ENCODE measurements at places on chromosomes 3 and 15.
A peak's percentile ranks its signal among the peaks of the same experiment; 100 is the strongest.

DNA sequence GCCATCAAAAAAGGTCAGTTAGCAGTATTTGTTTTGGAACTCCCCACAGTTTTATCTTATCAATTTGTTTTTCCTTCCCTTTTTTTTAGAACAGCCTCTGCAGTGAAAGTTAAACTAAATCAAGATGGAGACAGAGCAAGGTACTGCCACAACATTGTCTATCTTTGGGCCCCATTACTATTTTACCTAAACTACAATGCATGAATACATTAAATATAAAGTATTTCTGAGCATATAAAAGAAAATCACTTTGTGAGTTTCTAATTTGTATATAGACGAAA, 139.5 kb downstream of the MEIS2 start:
- peak; percentile 2 for DNase-seq

DNA sequence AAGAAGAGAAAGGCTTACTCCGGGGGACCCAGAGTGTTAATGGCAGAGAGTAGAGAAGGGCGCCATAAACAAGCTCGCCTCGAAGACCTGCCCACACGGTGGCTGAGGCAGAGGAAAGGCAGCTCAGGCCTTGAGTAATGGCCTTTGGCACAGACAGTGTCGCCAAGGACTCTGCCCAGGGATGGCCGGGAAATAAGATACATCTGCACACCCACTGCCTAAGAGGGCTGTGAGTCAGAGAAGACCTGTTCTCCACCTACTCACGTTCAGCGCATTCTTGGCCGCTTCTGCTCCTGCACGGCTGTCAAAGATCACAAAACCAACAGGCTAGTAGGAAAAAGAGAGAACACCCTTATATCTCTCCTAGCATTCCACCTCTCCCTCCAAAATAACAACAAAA, 26.2 kb downstream of the RBPMS2 start:
- DNase-seq = no peak

DNA sequence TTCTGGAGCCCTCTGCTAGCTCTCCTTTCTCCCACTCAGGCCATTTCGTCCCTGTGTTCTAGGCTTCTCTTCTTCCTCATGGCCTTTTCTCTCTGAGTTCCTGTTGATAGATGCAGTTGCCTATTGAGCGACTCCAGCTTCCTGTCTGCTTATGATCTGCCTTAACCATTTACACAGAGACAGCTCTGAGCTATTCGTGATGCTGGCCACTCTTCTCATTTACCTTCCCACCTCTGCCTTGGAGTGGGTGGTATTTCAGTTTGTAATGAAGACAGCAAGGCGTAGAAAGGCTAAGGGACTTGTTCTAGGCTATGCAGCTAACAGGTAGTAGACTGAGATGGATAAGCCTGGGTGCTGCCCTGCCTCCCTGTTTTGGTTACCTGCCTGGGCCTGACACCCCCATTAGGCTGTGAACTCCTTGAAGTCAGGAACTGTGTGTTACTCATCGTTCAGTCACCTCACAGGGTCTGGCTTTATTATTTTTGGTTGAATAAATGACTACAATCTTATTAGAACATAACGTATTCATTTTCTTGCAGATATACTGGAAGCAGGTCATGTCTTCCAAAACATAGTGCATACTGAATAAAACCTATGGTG, 12.6 kb upstream of the ZBTB47 start:
- no peak for DNase-seq

DNA sequence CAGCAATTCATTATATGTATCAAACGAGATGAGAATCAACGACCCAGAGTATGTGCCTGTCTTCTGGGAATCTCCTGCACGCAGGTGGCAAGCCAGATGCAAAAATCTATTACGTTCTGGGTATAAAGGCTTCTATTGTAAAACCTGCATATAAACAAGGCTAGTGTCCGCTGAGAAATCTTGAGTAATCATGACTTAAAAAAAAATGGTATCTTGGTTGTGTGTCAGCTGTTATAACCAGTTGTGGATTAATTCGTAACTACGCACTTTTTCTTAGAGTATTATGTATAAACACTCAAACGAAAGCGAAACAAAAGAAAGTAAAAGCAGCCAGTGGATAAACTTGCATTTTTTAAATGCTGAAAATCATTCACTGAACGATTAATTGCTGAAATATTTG, 509.1 kb downstream of the RSL24D1 start:
- no peak for DNase-seq

- DNase-seq = no peak
Measured at GRCh38 chr3:173778251-173778650, 380.7 kb downstream of the NLGN1 start.

- no peak for DNase-seq
Measured at GRCh38 chr3:27861046-27862036, 139.2 kb upstream of the EOMES start.
